ENCODE measurements at places on chromosomes 3 and 15.

GRCh38 chr3:149969110-149969939 lies 1.4 kb downstream of the PFN2 start:
- DNase-seq: no peak

GRCh38 chr3:190375246-190375645 lies 12.7 kb upstream of the CLDN16 start:
- DNase-seq: no peak

DNA sequence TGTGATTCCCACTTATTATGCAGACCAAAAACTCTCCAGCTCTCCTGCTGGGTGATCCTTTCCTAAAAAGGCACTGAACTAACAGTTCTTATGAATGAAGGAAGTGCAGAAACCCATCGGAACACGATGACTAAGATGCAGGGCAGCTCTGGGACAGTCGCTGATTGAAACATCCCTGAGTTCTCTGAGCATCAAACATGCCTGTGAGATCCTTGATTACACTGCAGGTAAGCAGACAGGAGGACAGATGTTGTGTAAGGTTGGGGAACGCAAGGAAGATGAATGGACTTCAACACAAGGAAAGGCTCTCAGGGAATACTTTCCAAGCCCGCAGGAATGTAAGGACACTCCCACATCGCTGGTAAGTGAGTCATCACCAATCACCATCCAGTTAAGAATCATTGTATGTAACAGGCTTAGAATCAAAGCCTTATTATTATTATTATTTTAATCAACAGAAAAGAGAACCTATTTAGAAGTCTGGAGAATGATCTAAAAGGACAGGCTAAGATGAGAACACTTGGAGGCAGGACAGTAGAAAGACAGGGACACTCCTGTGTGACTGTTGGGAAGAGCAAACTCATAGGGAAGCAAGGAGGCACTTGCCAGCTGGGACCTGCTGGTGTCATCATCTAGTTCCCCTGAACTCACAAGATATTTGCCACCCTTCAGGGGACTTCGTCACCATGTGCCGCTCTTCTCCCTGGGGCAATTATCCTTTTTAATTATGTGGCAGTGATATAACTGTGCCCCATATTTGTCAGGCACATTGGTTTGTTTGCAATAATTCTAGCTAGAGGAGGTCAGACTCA lies 26.0 kb downstream of the TMEM158 start:
- DNase-seq: no peak

DNA sequence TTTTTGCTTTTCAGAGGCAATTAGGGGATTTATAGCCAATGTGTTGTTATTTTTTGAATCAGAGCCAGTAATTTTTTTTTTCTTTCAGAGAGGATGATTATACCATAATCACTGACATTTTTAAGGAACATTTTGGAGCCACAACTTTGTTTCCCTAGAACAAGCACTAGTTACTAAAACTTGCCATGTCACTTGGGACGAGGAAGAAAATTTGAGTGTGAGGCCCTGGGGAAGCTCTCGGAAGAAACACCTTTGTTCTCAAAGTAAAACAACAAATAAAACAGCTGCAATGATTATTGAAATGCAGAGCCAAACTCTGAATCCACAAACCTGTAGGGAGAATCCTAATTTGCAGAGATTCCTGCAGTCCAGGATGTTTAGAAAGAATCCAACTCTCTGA lies 69.7 kb downstream of the PDZRN3 start:
- DNase-seq: no peak

DNA sequence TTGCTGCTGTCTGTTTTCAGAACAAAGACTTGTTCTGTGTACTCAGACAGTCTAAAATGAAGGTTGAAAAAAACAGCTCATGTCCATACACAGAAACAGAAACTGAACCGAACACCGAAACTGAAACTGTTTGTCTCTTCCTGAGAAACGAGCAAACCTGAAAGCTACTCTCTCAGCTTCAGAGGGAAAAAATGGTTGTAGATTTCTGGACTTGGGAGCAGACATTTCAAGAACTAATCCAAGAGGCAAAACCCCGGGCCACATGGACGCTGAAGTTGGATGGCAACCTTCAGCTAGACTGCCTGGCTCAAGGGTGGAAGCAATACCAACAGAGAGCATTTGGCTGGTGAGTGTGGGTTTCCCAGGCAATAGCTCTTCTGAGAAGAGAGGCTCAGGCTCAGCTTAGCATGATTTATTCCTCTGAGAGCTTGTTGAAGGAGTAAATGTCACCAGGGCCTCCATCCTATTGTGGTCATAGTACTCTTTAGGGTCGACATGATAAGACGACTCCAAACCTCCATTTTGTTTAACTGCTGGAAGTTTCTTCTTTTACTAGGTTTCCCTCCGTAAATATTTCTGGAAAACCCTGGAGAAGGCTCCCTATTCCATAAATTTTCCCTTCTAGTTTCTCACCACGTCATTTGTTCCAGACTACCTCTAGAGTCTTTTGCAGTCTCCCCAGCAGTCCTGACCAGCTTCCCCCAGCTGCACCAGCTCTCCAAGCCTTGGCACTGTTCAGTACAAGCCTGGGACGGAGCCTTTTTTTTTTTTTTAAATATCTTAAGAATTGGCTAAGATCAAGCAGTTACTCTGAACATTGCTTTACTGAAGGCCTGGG lies at the start of gene RTP4:
Gene RTP4, plus strand, starts transcription at position 135 of the 838 bp plus-strand sequence. Its CDS starts 57 bp downstream, at position 192.
- peak; percentile 62 for DNase-seq

- no peak for DNase-seq
These were observed 40.4 kb upstream of the IGF2BP2 start for GRCh38 chr3:185865247-185865646.

DNA sequence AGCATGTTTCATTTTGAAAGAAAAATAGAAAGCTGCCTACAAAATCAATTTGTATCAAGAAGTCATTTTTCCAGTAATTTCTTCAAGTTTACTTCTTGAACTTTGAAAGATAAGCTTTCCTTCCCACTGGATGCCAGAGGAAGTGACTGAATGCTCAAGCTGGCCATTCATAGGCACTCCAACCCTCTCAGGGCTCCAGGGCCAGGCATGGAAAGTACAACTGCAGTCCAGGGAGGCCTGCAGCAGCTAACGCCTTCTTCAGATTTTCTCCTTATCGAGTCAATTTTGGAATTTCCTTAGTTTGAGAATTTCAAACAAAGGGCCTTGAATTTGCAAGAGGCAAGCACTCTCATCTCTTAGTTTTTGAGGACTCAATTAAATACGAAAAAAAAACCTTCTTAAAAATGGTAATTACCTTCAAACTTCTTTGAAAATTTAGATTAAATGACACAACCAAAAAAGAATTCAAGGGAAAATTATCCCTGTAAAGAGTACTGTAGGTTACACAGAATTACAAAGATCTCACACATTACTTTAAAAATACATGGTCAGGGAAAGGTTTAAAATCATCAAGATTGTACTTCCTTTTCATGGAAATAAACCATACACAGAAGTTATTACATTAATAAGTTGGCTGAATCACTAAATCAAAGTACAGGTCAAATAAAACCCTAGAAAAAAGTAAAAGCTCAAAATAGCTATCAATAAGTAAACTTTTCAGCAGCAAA lies 2.5 kb downstream of the UBP1 start:
- DNase-seq: no peak

GRCh38 chr3:123378409-123378915 lies 70.4 kb downstream of the ADCY5 start:
- no peak for DNase-seq

- DNase-seq: no peak
These were observed 57.9 kb upstream of the UBE2E1 start for GRCh38 chr3:23747841-23748240.

- DNase-seq: no peak
These were observed 18.7 kb downstream of the OR5H15 start for GRCh38 chr3:98185180-98185579.

DNA sequence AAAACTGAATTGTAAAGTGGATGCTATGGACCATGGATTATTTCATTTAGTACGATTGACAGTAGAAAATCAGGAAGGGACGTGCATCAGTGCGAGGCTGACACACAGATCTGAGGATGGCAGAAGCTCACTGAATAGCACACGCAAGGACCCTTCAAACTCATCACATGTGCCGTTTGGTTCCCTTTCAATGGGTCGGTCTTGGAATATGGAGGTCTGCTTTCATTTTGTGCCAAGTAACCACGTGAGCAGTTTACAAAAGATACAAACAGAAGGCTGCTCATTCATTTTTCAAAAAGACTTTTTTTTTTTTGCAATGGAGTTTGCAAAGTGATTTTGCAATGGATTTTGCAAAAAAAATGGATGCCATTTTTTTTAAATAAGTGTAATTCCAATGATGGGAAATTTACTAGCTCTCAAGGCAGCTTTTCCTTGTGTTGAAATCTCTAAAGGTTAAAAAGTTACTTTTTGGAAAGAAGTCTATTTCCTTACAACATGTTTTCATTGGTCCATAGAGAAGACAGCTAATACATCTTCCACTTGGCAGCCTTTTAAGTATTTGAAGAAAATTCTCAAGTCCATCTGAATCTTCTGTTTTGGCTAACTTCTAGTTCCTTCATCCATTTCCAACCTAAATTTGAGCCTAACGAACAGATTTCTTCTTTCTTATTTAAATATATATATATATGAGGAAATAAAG lies 392.3 kb upstream of the TPRG1 start:
- no peak for DNase-seq

DNA sequence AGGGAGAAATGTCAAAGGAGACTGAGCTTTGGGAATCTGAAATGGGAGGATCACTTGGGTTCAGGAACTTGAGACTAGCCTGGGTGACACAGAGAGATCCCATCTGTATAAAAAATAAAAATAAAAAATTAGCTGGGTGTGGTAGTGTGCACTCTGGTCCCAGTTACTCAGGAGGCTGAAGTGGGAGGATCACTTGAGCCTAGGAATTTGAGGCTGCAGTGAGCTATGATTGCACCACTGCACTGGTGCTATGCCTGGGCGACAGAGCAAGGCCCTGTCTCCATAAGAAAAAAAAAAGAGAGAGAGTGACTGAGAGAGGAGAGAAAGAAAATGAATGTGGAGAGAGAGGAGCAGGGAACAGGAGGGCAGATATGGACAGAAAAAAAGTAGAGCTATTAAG lies 72.8 kb downstream of the SENP2 start:
- no peak for DNase-seq

DNA sequence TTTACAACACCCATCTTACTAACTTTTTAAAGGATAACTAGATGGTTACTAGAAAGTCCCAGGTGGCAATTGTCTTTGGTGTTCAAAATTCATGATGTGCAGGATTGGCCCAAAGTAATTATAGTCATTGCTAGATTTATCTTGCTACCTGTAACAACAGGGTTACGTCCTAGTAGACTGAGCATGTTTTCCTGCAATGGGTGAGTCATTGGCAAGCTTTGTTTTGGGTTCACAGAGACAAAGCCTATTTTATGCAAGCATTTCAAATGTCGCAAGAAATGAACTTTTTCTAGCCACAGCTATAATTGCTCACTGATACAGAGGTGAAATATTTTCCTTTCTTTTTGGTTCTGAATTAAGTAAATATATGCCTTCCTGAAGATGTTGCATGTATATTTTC lies 267.6 kb downstream of the AGBL1 start:
- DNase-seq: no peak

GRCh38 chr15:39819533-39819932 lies 36.9 kb upstream of the FSIP1 start:
- no peak for DNase-seq

- peak; percentile 89 for DNase-seq
These were observed at the start of gene NMNAT3 for GRCh38 chr3:139677388-139678155. Gene NMNAT3 (minus strand): TSS chr3:139677972. CDS start chr3:139627724, 50,248 bp downstream.

DNA sequence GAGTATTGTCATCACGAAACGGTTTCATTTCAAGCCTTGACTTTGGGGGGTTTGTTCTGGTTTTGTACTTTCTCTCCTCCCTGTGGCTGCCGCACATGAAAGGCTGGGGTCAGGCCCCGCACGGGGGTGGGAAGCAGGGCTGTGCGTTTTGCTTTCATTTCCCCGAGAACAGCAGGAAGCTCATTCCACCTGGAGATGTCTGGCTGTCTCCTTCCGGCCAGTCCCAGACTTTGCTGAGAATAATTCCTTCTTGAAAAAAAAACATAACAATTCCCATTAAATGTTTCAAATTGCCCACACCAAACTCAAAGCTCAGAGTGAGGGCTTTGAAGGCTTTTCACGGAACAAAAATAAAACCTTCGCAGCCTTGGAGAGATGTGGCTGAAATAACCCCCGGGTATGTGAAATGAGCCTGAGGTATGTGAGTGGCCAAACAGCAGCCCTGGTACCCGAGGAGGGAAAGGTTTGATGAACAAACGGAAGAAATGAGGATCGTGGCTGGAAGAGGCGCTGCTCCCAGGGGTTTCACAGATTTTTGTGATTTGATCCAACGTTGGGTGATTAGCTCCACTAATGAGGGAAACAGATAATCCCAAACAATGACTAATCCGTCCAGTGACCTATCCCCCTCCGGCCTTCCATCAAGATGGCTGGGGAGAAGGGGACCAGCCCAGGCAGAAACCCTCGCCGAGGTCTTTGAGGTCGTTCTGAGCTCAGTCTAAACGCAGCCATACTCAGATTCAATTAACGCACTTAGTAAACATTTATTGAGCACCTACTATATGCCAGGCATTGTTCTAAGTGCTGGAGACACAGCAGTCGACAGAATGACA lies 126.9 kb upstream of the MEF2A start:
- DNase-seq: peak; percentile 58

GRCh38 chr15:34297059-34297458 lies 40.5 kb downstream of the SLC12A6 start:
- DNase-seq: no peak

DNA sequence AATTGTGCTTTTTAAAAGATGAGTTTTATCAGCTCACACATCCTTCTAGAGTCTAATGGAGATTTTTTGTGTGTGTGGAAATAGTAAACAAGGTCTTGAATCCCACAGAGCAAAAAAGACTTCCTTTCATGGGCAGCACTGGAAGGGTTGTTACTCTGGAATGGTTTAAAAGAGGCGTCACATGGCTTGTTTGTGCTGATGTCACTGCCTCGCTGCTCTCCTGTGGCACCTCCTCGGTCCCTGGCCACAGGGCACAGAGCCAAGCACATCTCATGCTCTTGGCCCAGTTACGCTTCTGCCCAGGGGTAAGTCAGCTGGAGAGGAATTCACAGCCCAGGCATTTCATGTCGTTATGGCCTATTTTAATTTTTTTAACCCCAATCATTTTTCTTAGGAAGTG lies 53.2 kb downstream of the PGPEP1L start:
- no peak for DNase-seq

DNA sequence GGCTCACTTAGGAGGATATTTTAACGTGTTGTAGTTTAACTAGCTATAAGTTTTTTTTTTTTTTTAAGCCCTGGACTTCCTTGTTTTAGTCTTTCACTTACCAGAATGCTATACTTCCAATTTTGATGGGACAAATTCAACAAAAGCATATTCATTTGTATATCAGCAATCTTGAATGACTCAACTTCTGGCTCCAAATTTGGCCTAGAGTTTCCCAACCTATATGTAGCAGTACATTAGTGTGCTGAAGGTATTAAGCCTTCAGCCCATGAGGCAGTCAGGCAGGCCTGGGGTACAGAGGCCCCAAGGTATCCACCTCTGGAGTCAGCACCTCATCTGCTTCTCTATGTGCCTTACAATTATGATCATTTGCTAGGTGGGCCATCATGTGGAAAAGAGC lies 5.9 kb downstream of the PBRM1 start:
- DNase-seq: no peak

- peak; percentile 63 for DNase-seq
These were observed 2.9 kb upstream of the USP3 start for GRCh38 chr15:63501256-63502089.
